ENCODE measurements at places on chromosomes 7 and 10.

- DNase-seq, result no peak
These were observed 698.2 kb upstream of the AUTS2 start for GRCh38 chr7:68900096-68900495.

GRCh38 chr7:25569765-25570164, 341.5 kb upstream of the NPVF start:
- DNase-seq, result no peak

GRCh38 chr7:31783221-31783620, 96.2 kb downstream of the PPP1R17 start:
- DNase-seq, result no peak

GRCh38 chr10:26052326-26052725, 118.3 kb downstream of the MYO3A start:
- DNase-seq, result no peak

DNA sequence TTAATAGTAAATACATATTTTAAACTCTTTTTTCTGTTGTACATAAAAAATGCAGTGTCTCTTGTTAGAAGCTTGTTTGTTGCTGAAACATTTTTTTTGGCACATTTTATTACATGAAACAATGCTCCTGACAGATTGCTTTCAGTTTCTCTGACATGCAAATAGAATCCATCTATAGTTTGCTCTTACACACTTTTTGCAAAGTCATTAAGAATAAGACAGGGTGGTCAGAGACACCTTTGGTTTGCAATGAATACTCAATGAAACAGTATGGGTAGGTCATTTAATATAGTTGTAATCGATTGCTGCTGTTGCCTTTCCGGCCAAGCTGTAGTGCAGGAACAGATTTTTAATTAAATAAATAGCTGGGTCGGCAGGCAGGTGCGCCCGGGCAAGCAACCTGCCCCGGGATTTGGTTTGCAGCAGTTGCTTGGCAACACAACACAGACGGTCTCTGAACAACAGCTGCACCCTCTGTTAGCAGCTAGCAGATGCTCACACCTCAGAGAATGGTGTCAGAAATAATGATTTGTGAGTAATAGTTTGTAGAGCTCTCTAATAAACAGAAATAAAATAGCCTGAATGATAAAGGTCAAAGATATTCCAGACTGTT, 115.7 kb upstream of the CACNA2D1 start:
- no peak for DNase-seq

- no peak for DNase-seq
These were observed 471.4 kb downstream of the PLXDC2 start for GRCh38 chr10:20287586-20287985.

DNA sequence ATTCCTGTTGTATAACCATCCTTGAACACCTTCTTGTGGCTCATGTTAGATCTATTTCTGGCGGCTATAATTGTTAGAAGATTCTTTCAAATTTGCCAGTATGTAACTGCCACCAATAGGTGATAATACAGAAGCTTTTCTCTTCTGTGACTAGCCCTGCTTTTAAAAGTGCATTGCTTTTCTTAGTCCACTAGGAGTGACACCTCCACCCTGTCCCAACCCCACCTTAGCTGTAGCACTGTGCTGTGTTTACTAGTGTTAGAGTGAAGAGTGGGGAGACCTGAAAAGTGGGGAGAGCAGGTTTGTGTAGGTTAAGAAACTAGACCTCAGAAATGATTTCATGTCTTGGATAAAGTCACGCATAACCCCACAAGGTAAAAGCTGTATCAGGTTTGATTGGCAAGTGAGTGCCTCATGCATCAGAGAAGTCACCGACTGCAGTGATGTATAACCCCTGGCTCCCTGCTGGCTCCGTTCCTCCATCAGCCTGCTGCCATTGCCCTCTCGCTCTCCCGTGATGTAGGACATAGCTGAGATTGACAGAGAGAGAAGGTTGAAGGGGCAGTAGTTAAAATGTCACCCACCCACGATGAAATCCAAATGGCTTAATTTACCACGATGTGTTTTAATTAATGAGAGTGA, 12.5 kb downstream of the NPVF start:
- no peak for DNase-seq

DNA sequence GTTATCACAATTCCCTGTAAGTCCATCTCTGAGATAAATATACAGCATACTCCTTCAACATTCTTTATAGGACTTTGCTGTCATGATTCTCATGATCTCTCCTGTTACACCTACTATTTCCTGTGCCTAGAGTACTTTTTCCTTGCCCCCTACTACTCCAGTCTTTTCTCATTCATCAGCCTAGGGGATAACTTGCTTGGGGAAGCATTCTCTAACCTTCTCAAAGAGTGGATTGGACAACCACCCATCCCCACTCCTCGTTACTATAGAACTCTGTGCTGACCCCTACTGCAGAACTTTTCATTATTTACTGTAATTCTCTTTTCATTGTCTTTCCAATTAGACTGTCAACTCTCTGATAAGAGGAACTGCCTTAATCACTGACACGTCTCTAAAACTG, 57.4 kb upstream of the TFEC start:
- no peak for DNase-seq

GRCh38 chr10:71842422-71842821, 8.6 kb downstream of the PSAP start:
- DNase-seq, result no peak

- no peak for DNase-seq
These were observed 87.8 kb downstream of the GLCCI1 start for GRCh38 chr7:8056439-8056838.

GRCh38 chr7:55310287-55311025, 54.7 kb upstream of the LANCL2 start:
- DNase-seq, result no peak

DNA sequence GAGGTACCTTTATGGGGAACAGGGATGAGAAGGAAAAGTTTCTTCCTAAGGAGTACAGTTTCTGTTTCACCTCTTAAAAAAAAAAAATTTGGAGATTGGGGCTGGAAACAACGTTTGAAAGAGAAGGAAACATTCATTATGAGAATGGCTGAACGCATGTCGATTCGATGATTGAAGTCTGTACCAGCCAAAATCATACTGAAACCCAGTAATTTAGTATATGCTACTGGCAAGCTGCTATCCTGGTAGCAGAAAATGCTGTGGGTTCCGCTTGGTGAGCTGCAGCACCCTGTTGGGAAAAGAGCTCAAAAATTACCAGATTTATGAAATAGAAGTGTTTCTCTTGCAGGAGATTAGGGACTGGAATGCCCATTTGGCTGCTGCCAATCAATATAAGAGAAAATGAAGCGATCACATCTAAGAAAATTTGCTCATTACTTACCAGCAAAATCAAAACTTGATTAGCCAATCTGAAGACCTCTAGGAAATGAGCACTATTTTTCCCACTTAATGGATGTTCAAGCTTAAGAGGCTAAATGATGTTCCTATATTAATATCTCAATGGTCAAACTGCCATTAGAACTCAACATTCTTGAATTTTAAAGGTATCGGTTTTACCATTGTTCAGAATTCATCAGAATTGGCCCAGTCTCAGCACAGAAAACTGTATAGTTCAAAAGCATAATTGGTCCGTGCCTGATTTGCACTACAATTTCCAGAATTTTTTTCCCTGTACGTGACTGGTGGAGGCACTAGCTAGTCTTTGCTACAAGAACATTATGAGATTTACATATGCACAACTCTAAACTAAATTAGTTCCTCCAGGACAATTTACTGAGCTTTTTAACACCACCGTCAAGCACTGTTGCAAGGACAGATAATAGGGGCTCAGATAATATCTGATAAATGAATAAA, 1.2 kb upstream of the ITGB1 start:
- DNase-seq, result no peak

DNA sequence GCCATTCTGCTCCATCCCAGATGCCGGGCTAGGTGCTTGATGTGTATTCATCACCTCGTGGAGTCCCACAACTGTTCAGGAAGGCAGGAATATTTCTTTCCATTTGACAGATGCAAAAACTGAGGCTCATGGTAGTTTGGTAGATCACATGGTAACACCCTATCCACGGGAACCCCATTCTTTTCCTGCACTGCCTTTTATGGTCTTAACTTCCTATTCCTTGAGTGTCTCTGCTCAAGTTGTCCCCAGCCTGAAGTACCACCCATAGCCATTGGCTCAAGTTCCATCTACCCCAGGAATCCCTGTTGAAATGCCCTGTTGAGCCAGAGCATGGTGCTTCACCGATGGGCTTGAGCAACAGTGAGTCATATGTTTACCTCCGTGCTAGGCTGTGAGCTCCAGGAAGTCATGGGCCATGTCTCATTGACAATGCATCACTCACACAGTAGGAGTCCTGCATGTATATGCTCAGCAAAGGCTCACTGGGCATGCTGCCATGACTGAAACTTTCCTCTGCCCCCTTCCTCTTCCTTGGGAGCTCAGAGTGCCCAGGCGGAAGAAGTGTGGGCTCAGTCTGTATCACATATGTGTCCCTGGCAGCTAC, 71.7 kb upstream of the ADAM12 start:
- no peak for DNase-seq

- no peak for DNase-seq
These were observed 219.3 kb upstream of the TAC1 start for GRCh38 chr7:97512441-97513207.

DNA sequence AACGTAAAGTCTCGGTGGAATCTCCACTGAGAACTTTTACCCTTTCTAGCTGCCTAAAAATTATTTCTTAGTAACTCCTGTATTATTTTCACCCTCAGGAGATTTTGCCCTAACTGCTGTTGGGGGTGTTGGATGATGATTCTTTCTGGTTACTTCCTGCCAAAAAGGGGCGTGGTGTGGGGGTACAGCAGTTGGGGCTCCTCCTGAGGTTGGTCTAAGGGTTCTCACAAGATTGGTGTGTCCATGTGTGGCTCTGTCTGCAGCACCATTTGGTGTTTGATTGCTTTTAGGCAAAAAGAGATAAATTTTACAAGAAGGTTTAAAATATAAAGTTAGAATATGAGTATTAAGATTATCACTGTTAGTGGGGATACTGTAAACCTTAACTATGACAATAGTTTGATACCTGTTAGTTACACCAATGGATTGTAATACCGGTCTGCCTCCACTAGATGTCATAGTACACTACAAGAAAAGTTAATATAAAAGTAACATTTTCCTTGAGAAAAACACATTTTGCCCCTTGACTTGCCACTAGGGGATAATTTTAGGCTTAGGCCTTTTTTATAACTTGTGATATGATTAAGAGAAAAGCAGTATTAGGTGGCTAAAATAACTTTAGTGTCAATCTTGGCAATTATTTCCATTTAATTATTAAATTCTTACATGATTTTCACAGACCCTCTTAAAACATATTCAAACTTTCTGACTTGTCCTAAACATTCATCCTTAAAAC, 928.7 kb downstream of the IPMK start:
- no peak for DNase-seq

GRCh38 chr7:2120251-2120660, 112.5 kb downstream of the MAD1L1 start:
- no peak for DNase-seq

DNA sequence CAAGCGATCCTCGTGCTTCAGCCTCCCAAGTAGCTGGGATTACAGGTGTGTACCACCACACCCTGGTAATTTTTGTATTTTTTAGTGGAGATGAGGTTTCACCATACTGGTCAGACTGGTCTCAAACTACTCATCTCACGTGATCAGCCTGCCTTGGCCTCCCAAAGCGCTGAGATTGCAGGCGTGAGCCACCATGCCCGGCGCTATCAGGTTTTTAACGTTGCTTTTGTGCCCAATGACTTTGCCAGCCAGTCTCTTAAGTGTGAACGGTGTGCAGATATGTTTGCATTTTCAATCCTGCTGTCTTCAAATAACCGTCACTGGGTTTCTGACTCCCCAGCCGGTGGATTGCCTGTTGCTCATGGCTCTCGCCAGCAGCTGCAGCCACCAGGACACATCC, 201.8 kb upstream of the PPP2R2D start:
- DNase-seq, result no peak

DNA sequence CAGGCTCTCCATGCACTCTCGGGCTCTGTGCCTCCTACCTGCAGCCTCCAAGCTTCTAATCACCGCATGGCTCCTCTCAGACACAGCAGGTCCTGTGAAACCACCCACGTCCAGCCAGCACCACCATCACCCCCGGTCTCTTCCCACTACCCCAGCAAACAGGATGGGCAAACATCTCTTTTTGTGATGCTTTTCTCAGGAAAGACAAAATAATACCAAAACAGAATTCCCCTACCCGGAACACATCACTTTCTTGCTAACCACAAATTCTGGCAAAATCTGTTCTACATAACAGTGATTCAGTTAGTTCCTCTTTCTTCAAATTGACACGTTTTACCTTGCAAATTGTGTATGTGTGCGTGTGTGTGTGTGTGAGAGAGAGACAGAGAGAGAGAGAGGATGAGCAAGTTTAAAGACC, 6.5 kb downstream of the SNX8 start:
- DNase-seq, result no peak

DNA sequence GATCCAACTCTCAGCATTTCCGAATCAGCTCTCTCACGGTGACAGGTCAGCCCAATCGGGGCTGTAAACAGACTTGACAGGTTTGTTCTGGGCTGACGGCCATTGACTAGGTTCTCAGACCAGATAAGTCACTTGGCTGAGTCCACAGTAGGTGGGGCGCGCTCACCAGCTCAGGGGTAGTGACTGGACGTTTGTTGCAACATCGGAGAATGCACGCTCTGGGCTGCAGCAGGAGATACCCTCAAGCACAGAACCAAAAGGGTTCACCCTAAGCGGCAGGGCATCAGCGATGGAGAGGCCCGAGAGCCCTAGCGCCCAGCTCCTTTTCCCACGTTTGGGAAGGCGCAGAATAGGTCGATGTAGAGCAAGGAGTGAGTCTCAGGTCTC, 1.8 kb downstream of the KLLN start:
- DNase-seq, result peak; percentile 86

GRCh38 chr10:73914036-73914435, 3.1 kb downstream of the PLAU start:
- DNase-seq, result no peak

- no peak for DNase-seq
These were observed 49.9 kb downstream of the BLVRA start for GRCh38 chr7:43808410-43808809.

- no peak for DNase-seq
These were observed 55.7 kb upstream of the COL1A2 start for GRCh38 chr7:94338921-94339371.

DNA sequence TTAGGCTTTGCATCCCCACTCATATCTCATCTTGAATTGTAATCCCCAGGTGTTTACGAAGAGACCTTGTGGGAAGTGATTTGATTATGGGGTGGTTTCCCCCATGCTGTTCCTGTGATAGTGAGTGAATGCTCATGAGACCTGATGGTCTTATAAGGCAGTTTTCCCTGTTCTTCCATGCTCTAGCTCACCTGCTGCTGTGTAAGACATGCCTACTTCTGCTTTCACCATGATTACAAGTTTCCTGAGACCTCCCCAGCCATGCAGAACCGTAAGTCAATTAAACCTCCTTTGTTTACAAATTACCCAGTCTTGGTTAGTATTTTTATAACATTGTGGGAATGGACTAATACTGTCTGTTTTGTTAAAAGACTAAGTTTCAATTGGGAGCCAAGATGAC, 35.3 kb upstream of the ZNF92 start:
- no peak for DNase-seq

- DNase-seq, result peak; percentile 75
These were observed 11.3 kb downstream of the C10orf105 start for GRCh38 chr10:71708301-71708703.

GRCh38 chr10:78566284-78567111, 502.3 kb upstream of the ZMIZ1 start:
- no peak for DNase-seq
